ENCODE measurements at places on chromosomes 11 and 22.

DNA sequence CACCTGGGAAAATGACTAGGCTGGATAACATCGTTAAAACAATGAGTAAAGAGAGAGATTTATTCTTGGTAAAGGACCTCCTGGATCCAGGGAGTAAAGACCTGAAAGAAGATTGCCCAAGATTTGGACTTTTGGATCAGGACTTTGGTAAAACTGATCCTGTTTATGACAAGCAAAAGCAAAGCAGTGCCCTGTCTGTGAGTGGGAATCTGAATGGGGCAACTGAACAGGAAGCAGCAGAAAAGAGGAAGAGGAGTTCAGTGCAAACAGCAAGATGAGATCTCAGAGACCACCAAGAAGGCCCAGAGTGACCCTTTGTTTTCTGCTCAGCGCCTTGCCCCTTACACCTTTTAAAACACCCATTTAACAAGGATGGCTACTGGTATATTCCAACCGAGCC, 122.0 kb downstream of the VPREB1 start:
- DNase-seq: no peak

GRCh38 chr11:121554552-121554951, 101.8 kb upstream of the SORL1-AS1 start:
- no peak for DNase-seq

DNA sequence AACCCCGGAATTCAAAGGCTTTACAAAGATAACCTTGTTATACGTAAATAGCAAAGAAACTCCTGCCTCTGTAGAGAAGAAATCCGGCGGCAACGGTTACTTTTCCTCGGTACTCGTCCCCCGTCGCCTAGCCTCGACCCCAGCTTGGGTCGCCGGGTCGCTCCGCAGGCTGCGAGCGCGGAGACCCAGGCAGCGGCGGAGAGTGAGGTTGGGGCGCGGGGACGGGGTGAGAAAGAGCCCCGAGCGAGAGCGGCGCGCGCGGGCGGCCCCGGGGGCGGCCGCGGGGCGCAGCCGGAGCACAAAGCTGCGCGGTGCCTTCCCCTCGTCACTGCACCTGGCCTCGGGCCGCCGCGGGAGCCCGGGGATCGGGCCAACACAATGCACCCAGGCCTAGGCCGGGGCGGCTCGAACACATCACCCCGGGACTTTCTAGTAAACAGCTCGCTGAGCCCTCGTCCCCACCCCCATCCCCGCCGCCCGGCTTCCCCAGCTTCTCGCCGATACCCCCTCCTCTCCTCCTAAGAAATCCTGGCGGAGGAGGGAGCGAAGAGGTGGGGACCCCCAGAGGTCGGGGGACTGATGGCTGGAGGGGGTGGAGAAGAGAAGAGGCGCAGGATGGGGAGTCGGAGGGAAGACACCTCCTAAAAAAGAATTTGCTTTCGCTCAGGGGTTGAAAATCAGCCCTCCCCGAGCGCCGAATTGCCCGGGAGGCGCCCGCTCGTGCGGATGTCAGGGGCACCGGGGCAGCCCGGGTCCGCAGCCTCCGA, 845 bp downstream of the MPPED2 start:
- peak; percentile 61 for DNase-seq

DNA sequence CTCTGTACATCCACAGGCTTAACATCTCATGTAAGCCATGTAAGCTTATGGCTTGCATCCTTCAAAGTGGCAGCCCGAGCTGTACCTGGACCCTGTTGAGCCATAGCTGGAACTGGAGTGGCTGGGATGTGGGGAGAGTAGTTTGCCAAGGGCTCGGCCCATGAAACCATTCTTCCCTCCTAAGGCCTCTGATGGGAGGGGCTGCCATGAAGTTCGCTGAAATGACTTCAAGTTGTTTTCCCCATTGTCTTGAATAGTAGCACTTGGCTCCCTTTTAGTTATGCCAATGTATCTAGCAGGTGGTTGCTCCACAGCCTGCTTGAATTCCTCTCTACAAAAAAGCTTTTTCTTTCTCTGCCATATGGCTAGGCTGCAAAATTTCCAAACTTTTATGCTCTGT, 5.2 kb upstream of the CHORDC1 start:
- no peak for DNase-seq

DNA sequence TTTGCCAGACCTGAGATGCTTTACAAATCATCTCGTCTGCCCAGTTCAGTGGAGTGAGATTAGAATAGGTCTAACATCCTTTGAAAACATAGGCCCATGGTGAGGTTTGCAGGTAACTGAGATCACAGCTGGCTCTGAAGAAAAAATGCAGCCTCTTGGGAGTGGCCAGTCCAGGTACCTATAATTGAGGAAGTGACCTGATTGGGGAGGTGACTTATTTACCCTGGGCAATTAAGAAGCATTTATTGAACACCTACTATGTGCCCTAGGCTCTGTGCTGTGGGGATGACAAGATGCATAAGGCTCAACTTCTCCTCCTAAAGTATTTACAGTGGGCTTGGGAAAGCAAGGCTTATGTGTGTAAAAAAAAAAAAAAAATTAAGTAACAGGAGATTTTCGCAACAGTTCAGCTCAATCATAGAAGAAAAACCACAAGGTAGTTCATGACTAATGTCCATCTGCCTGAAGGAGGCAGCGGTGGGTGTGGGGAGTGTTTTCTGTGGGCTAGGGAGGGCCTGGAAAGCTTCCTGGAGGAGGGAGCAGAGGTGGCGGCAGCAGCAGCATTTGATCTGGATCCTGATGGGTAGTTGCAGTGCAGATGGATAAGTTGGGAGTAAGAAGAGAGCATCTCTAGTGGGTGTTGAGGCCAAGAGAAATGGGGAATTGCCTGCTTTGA, 16.1 kb downstream of the MICAL2 start:
- DNase-seq: peak; percentile 52

- no peak for DNase-seq
Observed at GRCh38 chr11:94583866-94584500, 16.8 kb downstream of the PIWIL4 start.

- no peak for DNase-seq
Observed at GRCh38 chr11:74412733-74413359, 14.6 kb upstream of the PGM2L1 start.

DNA sequence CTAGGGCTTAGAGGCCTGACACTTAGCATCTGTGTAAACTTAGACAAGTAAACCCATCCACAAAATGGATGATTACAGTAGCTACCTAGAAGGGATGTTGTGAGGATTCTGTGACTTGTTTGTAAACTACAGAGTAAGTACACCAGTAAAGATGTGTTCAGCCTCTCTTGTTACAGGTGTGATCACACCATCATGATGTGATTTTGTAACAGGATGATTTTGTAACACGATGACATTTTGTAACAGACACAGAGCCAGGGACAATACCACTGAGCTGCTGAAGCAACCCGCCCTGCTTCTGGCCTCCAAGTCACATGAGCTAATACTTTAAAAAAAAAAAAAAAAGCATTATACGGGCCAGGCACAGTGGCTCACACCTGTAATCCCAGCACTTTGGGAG, 17.0 kb downstream of the FADD start:
- DNase-seq: no peak

- peak; percentile 8 for DNase-seq
Observed at GRCh38 chr22:24822471-24822870, 16.5 kb downstream of the SGSM1 start.

DNA sequence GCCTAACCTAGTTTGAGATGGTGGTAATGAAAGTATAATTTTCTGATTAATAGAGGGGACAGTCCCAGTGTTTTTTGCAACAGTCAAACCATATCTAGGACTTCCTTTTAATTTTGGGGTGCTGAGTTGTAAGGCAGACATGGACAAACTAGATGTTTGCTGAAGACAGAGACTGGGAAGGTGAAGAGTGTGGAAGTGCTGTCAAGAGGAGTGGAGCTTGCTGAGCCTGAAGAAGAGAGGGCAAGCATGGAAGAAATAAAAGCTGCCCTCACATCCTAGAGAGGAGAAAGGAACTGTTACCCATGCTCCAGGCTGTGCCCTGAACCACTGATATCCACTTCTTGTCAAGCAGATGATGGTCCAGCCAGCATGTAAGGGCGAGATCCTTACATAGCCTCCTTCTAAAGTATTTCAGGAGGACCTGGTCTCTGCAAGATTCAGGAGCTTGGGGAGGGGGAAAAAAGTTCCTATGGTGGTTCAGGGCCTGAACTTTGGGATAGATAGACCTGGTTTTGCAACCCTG, 51.4 kb downstream of the PRR5L start:
- DNase-seq: no peak

DNA sequence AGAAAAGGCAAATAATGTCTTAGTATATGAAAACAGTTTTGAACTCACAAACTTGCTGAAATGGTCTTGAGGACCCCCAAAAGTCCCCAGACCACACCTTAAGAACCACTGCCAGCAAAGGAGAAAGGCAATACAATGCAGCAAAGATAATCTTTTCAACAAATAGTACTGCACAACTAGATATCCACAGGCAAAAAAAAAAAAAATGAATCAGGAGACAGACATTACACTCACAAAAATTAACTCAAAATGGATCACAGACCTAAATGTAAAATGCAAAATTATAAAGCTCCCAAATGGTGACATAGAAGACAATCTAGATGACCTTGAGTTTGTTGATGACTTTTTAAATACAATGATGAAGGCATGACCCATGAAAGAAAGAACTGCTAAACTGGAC, 8.3 kb downstream of the PICALM start:
- no peak for DNase-seq
